ENCODE measurements at places on chromosomes 4 and X. TPM values are rescaled to one million over a fixed set of nuclear protein-coding genes. Genes with fewer than 3 reads are reported as not detected.
A peak's percentile ranks its signal among the peaks of the same experiment; 100 is the strongest.

RBMX gene
- total RNA-seq: 219 TPM

PRDM5 gene
- 1.4 TPM for total RNA-seq

GSX2 gene
- not detected for total RNA-seq

CFAP47 gene
- total RNA-seq: not detected

FAM53A gene
- 2.8 TPM for total RNA-seq

DNA sequence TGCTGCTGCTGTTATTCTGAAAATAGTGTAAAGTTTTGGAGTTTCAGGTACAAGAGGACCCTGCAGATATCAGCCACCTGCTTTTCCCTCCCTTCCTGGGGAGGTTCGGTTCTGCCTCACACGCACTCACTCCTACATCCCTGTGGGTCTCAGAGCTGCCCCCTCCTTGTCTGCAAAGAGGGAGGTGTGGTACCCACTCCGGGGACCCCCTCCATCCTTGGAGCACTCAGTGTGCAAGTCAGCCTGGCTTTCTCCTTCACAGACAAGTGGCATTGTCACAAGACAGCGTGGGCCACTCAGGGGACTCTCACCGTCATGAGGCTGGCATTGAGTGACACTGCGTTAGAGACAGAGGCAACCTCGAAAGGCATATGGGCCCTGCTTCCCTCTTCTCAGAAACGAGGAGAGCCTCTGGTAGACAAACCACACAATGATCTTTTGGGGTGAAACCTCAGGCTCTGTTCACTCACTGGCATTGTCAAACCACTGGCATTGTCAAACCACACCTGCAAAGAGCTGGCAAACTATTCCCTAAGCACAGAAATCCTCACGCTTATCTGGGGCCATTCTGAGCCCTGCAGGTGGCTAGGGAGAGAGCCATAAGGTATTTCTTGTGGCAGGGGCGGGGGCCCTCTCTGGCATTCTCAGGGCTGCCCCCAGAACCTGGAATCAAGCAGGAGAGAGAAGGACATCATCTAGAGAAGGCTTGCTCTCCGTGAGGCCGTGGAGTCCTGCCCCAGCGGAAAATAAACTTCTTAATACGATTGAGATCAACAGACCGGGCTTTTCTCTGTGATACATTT, 285.0 kb downstream of the SHOX start:
- no peak for DNase-seq

DNA sequence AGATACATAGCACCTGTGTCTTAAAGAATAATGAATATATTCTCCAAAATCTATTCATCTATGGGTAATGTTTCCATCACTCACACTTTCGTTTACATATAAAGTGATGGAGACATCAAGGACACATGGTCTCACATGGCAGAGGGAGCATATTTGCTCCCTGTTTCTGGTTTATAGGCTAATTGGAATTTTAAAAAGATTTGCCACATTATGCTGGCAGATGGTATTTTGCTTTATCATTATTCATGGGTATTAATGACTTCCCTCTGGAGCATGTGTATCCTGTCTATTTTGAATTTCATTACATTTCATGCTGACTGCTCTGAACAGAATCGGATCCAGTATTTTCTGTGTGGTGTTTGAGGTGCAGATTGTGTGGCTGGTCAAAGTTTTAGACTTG, 79.0 kb downstream of the PDGFRA start:
- no peak for DNase-seq

- no peak for DNase-seq
Observed at GRCh38 chr4:93342738-93343137, 485.8 kb upstream of the ATOH1 start.

DNA sequence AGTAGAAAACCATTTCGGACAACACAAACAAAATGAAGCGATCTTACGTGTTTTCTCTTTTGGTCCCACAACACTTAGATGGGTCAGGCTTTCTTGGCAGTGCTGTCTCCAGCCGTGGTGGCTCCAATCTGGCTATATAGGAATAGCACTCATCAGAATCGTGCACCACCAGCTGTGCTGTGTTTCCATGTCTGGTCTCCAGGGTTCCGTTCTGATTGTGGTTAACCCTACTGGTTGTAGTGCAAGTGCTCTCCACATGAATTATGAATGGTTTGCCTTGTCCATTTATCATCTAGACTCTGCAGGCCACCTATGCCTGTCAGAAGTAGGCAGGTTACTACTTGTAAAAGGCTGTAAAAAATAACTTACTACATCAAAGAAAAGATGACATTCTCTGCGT, 536.3 kb downstream of the IQCM start:
- DNase-seq: no peak

DNA sequence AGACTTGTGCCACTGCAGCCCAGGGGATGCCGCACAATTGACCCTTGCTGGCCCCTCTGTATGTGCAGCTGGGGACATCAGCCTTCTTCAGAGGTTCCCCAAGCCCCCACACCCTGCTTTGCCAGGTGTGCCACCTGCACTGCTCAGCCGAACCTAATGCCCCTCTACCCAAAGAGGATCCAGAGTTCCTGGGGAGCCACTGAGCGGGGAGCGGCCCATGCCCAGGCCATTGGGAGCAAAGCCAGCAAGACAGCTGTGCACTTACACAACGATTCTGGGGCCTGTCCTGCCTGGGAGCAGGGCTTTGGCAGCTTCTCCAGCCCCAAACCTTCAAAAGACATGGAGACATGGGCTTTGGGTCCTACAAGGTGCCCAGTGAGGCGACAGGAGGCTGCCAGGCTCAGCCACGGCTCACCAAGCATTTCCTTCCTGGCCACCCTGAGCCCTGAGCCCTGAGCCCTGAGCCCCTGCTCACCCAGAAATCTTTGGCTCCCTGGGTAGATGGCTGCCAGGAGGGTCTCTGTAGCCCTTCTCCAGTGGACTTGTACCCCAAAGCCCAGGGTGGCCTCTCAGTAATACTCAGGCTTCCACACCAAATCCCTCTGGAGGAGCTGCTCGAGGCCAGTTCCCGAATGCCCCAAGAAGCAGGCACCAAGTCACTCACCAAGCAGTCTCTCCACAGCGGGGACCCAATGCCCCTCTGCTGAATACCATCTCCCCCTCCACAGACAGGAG, 13.0 kb downstream of the PNMA6E start:
- DNase-seq: no peak

GRCh38 chrX:96685210-96686099, 813 bp downstream of the DIAPH2 start:
- peak; percentile 23 for DNase-seq

GRCh38 chr4:13032936-13033335, 451.2 kb downstream of the RAB28 start:
- DNase-seq: no peak

GRCh38 chr4:67131224-67131623, 414.1 kb downstream of the CENPC start:
- DNase-seq: no peak

Data from gastrocnemius medialis (tissue), 4 donors.